ENCODE measurements at places on chromosomes 6 and 20.

- DNase-seq, result peak; percentile 40
These were observed 58.7 kb downstream of the VEGFA start for GRCh38 chr6:43828711-43829110.

DNA sequence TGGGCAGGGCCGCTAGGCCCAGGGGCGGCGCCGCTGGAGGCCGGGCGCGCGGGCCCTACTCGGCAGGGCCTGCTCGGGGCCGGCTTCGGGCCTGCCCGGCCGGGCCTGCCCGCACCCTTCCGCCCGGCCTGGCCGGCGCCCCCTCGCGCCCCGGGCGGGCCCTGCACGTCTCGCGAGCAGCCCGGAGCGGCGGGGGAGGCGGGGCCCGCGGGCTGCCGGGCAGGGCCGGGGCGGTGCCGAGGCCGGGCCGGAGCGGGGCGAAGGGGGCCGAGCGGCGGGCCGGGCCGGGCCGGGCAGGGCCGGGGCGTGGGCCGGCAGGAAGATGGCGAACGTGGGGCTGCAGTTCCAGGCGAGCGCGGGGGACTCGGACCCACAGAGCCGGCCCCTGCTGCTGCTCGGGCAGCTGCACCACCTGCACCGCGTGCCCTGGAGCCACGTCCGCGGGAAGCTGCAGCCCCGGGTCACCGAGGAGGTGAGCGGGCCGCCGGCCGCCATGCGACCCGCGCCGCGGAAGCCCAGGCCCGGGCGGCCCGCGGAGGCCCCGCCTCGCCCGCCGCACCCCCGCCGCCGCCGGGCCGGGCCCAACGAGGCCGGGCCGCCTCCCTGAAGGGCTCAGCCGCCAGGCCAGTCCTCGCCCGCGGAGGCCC, at the start of gene NPEPL1:
NPEPL1 (plus strand) TSS at position 222 of the 647 bp plus-strand sequence; CDS start at position 323, 101 bp downstream.
- peak; percentile 60 for DNase-seq

- no peak for DNase-seq
These were observed 18.2 kb upstream of the ADTRP start for GRCh38 chr6:11796829-11797228.

DNA sequence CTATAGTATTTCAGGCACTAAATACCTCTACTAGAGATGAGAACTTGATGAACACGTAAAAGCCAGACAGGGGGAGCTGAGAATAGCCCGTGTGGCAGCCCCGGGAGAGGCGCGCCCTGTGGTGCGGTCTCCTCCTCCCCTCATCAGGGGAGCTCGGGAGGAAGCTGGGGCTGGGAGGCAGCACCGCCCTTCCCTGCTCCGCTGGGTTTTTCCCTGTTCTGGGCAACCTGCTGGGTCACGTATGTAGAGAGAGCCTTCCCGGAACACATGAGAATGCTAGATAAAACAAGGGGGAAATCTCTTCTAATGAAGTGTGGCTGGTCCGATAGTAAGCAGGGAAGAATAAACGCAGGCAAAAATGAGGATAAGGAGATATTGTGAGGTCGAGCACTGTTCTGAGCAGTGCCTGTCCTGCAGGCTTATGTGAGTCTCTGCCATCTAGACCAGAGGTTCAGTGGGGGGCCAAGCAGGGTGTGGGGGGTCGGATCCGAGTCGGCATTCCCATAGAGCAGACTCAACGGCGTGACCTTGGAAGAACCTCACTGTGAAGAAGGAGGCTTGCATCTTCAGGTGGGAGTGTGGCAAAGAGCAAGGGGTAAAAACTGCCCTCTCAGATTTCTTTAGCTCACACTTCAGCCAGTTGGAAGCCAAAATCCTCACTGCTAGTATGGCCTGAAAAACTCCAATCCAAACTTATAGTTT, 13.4 kb upstream of the RPS6KA2 start:
- peak; percentile 24 for DNase-seq

GRCh38 chr6:166253281-166253681, 54.9 kb downstream of the PRR18 start:
- peak; percentile 8 for DNase-seq

GRCh38 chr20:10505827-10506226, 70.7 kb downstream of the SLX4IP start:
- no peak for DNase-seq

DNA sequence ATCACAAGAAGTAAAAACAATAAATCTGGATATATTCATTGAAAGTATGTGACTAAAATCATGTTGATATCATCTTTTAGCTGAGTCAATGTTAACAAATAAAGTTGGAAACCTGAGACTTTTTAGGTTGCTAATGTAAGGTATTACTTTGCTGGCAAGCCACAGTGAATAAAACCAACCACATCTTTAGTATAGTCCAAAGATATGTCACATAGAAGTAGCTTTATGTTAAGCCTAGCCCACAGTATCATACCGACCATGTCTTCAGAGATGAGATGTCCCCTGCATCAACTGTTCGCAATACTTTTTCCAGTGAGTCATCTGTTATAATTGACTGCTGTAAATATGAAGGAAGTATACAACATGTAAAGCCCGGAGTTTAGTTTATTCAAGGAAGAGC, 107.6 kb upstream of the MCHR2 start:
- DNase-seq, result no peak

- peak; percentile 69 for DNase-seq
These were observed 47.4 kb upstream of the KIF13A start for GRCh38 chr6:18034798-18035202.

DNA sequence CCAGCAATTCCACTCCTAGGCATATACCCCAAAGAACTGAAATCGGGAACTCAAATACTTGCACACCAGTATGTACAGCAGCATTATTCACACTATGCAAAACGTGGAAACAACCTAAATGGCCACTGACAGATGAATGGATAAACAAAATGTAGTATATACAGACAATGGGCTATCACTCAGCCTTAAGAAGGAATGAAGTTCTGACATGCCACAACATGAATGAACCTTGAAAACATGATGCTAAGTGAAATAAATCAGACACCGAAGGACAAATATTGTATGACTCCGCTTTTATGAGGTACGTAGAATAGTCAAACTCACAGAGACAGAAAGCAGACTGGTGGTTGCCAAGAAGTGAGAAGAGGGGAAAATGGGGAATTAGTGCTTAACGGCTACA, 59.1 kb upstream of the CCN6 start:
- DNase-seq, result no peak

DNA sequence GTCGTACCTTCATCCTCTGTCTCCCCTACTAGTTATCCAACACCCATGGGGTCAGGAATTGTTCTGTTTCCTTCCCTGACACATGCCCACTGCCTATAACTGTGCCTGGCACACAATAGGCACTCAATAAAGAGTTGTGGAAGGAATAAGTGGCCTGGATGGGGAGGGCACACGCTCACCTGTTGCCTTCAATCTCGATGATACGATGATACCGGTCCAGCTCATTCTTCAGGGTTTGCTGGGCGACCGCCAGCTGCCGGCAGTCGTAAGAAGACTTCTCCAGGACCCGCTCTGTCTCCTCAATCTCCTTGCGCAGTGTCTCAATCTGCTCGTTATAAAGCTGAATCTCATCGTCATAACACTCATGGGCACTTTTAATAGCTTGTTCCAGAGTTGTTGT, 32.5 kb downstream of the BFSP1 start:
- no peak for DNase-seq

DNA sequence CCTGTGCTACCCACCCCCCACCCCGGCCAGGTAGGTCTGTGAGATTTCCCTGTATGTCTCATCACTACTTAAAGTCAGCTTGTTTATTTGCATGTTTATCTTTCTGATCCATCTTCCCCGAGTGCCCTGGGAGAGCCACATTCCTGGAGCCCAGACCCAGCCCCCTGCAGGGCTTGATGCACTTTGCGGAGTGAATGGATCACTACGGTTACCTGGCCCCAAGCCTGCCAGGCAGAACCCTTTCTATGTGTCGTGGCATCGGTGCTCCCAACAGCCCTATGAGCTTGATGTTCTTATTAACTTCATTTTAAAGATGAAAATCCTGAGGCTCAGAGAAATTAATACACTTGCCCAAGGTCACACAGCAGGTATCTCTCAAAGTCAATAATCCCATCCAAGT, 13.6 kb upstream of the SLCO4A1 start:
- no peak for DNase-seq

All from hematopoietic multipotent progenitor cell treated with erythropoietin and hydrocortisone succinate and interleukin-3 and kit ligand, for 8 days (in vitro differentiated cells).